NCI-H1930 (cell line): ENCODE measurements at places on chromosomes 7 and 10.

- no peak for DNase-seq
These were observed 152.8 kb downstream of the SGMS1 start for GRCh38 chr10:50470798-50471582.

DNA sequence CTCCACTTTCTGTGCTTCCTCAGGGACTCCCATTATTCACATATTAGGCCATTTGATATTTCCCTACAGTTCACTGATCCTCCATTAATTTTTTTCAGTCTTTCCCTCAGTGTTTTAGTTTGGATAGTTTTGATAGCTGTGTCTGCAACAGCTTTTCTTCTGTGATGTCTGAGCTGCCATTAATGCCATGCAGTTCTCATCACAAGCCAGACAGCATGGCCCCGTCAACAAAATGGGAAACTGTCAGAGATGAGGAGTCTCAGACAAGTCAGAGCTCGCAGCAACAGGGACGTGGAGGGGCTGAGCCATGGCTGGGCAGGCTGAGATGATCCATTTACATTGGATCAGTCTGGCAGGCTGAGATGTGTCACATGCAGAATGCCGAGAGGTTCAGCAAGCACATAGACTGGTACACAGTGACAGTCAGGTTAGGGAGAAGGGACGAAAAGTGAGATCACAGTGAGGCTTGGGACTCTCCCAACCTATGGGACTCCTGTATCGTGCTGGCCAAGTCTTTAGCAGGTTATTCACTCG is 65.4 kb downstream of the NPS start:
- no peak for DNase-seq

DNA sequence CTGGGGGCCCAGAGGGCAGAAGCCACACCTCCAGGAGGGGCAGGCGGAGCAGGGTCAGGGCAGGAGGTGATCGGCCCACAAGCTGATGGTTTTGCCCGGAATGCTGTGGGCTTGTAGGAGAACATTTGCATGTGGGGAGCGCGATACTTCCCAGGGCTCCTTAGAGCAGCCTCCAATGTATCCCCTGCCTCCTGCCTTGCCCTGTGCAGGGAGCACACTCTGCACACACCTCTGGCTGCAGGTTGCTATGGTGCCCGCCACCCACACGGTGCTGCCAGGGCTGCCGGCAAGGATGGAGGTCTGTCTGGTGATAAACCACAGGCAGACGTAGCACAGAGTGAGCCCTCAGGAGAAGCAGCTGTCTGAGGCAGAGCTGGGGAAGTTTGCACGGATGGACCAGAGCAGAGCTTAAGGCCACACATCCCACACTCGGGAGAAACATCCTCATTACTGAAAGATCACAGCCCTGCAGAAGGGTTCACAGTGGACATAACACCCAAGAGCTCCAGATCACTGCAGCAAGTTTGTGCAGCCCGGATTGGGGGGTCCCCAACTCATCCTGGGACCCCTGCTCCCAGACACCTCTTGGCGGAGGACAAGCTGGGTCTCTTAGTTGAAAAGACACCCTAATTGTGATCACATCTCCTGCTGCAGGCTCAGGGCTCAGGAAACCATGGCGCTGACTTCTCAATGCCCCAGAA is 41.8 kb downstream of the VIPR2 start:
- DNase-seq: no peak

DNA sequence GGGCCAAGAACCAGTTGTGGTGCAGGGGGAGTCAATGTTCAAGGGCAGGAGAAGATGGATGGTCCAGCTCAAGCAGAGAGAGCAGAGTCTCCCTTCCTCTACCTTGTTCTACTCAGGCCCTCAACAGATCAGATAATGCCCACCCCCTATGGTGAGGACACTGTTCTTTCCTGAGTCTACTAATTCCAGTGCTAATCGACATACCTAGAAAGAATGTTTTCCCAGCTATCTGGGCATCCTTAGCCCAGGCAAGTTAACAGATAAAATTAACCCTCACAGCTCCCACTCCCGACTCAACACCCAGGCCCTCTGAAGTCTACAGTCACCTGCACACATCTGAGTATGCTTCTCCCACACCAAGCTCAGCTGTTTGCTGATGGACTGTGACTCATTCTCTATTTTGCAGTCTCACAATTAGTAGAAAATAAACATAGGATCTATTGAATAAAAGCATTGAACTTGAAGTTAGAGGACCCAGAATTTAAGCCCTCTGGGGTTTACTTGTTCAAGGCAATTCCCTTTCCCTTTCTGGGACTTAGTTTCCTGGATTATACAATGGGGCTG is 17.1 kb downstream of the COL13A1 start:
- DNase-seq: no peak

- DNase-seq: no peak
These were observed 83.7 kb downstream of the TRIM24 start for GRCh38 chr7:138543739-138544138.

DNA sequence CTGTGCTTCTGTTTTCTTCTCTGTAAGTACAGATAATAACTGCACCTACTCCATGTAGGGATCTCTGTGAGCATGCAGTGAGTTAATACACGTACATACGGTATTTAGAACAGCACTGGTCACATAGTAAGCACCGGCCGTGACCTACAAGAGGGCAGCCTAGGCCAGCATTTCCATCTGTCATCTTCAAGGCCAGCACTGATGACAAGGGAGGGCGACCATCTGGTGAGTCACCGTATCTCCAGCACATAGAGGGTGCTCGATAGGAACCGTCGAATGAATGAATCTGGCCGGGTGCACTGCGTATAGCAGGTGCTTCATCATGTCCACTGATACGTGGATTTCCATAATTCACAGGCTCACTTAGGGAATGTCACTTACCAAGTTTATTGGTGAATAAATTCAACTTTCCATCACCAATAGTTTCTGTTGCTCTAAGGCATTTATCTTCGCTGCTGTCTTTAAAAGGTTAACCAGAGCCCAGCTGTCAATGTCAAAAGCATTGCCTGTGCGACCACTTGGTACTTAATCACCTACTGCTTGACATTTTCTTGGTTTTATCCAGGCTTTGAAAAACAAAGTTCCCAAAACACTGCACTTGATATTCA is 8.3 kb downstream of the NOD1 start:
- DNase-seq: no peak

DNA sequence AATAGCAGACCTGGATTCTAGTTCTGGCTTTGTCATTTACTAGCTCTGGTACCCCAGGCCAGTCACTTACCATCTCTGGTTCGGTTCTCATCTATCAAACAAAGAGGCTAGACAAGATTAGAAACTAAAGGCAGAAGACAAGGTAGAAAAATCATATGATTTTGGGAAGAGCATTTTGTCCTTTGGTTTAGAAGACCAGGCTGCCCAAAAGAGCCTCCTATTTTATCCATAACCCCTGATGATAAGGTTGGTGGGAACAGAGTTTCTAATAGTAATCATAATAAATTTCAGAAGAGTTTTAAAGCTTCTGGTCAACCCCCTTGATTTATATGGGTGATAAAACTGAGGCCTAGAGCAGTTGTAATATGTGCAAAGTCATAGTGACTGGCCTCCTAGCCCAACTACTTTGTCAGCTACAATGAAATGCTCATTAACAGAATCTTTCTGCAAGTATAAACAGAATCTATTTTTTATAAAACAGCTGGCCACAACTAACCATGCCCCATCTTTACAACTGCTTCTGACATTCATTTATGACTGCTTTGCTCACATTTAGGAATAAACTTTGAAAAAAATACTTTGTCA is 23.4 kb downstream of the COX15 start:
- no peak for DNase-seq

GRCh38 chr10:131290781-131291180 is 20.7 kb downstream of the TCERG1L start:
- no peak for DNase-seq

GRCh38 chr10:944034-944831 is 12.7 kb upstream of the LARP4B start:
- no peak for DNase-seq
